Astrocyte of the spinal cord (primary cell): ENCODE measurements at places on chromosomes 4 and X.
A peak's percentile ranks its signal among the peaks of the same experiment; 100 is the strongest.

DNA sequence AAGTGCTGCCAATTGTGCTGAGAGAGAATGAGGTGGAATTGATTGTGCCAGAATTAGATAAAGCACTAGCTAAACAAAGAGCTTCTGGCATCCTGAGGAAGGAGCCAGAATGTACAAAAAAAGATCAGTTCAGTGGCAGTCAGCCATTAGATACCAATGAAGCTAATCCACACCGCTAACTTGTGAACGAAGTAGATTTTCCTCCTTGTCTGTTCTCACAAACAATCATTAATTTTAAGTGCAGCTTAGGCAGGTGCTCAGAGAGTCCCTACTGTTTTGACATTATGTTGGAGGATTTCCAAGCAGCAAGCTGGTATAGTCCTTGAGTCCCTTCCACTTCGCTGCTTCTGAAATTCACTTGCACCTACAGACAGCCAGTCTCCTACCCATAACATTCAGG, 617.4 kb downstream of the CENPC start:
- no peak for DNase-seq

- no peak for DNase-seq
These were observed 160.4 kb downstream of the MAD2L1 start for GRCh38 chr4:119906277-119906676.

DNA sequence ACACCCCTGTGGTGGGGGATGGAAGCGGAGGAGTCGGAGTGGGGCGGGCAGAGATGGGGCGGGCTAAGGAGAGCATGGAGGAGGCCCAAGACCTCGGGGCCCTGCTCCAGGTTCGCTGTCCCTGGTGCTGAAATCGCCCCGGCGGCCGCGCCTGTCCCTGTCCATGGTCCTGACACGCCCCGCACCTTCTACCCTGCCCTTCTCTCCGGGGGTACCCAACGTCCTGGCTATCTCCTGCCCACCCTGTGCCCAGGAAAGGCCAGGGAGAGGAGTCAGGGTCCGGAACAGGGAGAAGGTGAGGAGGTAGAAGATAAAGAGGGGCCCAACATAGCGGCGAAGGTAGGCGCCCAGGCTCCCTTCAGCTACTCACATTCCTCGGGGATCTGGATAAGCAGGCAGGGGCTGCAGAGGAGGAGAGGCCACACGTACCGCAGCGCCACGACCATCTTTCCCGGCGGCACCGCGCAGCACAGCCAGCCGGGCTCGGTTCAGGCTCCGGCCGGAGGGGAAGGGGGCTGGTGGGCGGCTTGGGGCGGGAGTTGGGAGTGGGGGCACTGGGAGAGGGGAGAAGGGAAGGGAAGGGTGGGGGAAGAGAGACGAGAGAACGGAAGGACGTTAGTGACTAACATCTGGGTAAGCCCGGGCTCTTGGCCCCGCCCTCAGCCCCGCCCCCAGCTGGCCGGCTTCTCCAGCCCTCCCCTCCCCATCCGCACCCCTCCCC, 10.4 kb downstream of the L1CAM start:
- DNase-seq: peak; percentile 5

DNA sequence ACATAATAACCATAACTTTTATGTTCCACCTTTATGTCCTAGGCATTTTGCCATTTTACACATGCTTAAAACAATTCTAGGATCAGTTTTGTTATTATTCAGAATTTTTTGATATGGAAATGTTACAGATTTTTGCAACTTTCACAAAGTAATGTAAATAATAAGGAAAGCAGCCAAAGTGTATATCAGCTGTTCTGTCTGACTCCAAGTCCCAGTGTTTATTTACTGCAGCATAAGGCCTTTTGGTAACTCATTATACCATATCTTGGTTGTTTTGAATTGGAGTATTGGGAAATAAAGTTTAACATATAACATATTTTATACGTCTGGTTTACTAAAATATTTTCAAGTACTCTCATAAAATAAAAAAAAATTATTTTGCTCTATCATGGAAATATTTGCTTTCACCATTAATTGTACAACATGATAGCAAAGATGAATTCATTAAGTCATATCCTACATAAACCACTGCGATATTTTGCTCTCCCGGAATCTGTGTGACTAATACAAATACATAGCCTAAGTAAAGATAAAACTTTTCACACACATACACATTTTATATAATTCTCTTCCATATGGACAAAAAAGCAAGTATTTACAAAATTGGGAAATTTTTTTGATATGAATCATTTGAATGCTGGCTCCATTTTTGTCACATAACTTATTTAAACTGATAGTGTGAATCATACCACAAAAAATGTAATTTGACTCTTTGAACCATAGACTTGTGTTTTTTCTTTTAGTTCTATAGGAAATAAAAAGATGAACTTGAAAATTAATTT, 399.0 kb downstream of the PABPC4L start:
- peak; percentile 48 for DNase-seq

GRCh38 chrX:41603596-41603995, 85.2 kb upstream of the GPR34 start:
- DNase-seq: no peak

- no peak for DNase-seq
These were observed 282.5 kb downstream of the TMA16 start for GRCh38 chr4:163776957-163777356.

DNA sequence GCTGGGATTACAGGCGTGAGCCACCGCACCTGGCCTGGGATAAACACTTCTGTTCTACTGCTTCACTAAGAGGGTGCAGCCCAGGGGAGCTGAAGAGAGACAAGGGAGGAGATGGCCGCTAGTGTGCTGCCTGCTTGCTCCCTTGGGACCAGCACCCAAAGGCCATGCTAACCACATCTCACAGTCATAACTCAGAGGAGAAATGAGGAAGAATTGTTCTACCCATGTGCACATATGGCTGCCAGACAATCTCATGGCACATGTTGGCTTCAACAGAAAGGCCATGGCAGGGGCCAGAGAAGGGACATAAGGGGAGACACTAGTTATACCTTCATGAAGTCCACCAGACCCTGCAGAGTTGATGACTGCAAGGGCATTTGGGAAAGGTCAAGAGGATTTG, 22.4 kb downstream of the CLDN22 start:
- DNase-seq: no peak

DNA sequence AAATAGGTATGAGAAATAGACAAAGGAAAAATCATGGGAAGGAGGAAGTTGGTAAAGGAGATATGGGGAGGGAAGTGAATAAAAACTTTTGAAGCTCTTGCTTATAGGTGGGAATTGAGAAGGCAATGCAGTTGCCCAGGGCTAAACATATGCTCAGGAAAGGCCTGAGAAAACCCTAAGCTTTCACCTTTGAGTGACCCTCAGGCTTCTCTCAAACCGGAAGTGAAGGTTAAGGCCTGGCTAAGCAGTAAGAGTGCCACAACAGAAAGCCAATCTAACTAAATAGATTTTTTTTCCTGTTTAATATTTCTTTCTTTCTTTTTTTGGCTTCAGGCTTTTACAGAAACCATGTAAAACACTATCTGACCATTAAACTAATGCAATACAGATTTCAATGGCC, 69.5 kb upstream of the GABRA3 start:
- DNase-seq: no peak

DNA sequence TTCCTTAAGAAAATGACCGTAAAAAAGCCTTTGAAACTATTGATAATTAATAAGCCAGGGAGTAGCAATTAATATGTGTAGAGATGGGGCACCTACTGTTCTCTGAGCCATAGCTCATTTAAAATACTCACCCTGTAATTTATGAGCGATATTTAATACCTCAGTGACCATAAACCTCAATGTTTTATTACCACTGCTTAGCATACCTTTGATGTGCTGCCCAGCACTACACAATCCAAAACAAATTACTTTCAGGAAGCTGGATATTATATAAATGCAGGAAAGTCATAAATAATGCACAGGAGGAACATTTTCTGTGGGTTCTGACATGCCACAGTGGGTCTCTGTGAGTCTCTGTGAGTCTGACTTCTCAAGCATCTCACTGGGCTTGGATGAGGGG, 166.1 kb upstream of the RPL34 start:
- DNase-seq: peak; percentile 44

DNA sequence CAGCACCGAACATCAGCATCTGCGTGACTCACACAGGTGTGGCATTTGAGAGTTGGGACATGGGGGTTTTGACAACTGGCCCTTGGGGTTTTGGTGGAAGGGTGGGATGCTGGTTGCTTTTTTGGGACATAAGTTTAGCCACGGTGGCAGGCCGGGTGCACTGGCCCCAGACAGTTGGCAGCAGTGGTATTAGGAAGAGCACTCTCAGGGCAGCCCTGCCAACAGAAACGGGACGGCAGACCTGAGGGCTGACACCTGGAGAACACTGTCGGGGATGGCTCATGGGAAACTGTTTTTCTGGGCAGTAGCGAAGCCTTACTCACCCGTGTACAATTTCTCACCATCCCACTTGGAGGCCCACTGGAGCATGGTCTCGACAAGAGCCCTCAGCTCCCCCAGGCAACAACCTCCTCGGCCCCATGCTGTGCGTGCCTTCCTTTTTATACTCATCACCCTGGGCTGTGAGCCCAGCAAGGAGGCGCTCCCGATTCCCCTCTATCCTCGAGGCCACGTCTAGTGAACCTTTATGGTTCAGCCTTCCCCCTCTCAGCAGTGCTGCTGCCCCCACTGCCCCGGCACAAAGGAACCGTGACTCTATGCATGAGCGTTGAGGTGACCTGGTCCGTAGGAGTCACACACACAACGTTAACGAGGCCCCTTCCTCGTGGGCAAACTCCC, 30.6 kb downstream of the WDR1 start:
- DNase-seq: peak; percentile 60

GRCh38 chrX:154064637-154065435, 32.7 kb downstream of the MECP2 start:
- no peak for DNase-seq

GRCh38 chr4:82099928-82100579, 273.7 kb downstream of the HNRNPD start:
- no peak for DNase-seq

DNA sequence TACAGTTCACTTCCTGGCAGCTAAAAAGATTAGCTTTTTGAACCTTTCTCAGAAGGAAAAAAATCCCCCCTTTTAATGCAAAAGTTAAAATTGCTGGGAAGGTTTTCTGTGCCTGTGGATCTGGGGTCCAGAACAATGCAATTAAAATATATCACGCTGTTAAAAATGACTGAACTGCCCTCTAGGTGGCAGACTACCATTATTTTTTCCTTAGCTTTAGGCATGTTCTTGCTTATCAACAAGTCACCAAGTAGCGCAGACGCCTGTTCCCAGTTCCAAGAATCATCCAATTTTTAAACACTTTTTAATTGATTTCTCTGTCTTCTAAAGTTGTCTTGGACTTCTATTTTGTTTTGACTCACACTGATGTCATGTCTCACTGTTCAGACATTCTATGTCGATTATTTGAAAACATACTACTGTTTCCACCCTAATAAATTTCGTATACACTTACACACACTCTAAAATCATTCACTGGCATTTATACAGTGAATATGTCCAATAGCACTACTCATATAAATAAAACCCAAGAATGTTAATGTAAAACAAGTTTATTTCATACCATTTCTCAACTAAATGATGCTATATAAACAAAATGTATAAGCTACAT, 661.6 kb downstream of the RAPGEF2 start:
- DNase-seq: peak; percentile 85

- no peak for DNase-seq
These were observed 104.0 kb downstream of the NEUROG2 start for GRCh38 chr4:112411781-112412550.

DNA sequence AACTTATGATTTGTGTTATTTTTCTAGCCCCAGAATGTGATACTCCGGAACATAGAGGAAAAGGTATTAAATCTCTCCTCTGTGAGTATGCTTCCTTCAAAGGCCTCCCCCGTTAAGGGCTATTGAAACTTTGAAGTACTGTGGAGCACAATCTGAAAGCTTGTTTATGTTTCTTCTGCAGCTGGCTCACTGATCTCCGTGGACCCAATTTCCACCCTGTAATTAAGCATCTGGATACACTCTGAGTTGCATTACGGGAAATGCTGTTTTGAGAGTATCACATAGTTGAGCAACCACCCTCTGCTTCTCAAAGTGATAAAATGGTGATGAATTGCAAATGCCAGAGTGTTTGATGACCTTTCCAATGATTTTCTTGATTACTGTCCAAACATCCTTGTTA, 296.8 kb upstream of the PABPC5 start:
- DNase-seq: no peak

GRCh38 chr4:147831551-147832171, 99.8 kb downstream of the ARHGAP10 start:
- peak; percentile 81 for DNase-seq

DNA sequence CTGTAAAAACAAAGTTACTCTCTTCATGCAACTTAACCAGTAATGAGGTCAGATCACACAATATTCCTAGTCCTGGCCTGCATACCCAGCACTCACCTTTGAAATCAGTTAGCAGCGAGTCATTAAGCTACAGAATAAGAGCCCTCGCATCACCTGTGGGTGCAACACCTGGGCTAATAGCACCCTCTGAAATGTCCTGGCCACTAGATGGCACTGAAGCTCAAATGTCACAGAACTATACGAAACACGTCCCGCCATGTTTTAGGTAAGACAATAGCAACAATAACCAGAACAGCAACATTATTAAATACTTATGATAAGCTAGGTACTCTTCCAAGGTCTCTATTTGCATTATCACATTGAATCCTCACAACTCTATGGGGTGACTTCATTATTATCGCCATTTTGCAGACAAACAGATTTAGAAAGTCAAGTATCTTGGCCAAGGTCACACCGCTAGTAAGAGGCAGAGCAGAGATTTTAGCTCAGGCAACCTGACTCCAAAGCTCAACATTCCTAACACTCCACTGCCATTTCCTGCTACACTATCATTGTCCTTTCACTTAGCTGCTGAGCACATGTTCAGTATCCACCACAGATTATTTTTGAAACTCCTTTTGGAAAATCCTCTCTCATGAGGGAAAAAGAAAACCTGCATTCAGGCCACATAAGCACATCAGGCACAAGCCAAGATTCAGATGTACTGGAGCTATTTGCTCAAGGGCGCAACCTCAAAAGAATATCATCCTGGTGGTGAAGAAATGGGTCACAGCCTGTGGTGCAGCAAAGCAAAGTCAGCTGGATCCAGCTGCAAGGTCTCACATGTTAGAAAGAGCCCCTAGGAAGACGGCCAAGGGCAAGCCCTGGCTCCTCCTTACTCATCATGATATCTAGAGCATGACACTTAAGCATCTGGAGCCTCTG, 59.5 kb upstream of the KDR start:
- peak; percentile 67 for DNase-seq

GRCh38 chr4:11138964-11139363, 289.7 kb downstream of the HS3ST1 start:
- DNase-seq: no peak

DNA sequence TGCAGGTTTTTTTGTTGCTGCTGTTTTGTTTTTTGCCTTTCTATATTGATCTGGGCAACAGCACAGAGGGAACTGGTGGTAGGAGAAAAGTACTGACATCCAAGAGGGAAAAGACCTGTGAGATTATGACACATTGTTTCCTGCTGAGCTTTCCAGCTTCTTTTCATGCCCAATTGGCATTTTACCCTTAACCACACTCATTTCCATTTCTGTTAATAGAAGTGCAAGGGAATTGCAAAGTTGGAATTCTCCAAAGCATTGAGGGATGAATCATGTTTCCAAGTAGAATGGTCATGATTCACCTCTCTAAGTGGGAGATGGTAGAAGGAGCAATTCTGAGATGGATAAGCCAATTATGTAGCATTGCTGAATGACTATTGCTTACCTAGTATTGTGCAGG, 161.5 kb downstream of the PPARGC1A start:
- DNase-seq: peak; percentile 96
